Dermis microvascular lymphatic vessel endothelial cell (primary cell): ENCODE measurements at places on chromosomes 5 and 9. TPM values are rescaled to one million over a fixed set of nuclear protein-coding genes. Genes with fewer than 3 reads are reported as not detected.

The GM2A gene
- total RNA-seq, result 9.2 and 14.7 TPM in 2 replicates

The IL11RA gene
- 3.5 and 4.9 TPM in 2 replicates for total RNA-seq

The TNFSF8 gene
- not detected in 2 replicates for total RNA-seq

The TYRP1 gene
- total RNA-seq, result 0.51 and 0.63 TPM in 2 replicates

The UBE2R2 gene
- total RNA-seq, result 15.7 and 23.1 TPM in 2 replicates

The C8G gene
- total RNA-seq, result 0.51 and 0.77 TPM in 2 replicates

The RMRP gene
- 194,626 and 272,621 TPM in 2 replicates for total RNA-seq
